Forelimb muscle (tissue), 1 donor: ENCODE measurements at places on chromosomes 5 and 9. TPM values are rescaled to one million over a fixed set of nuclear protein-coding genes. Genes with fewer than 3 reads are reported as not detected.

The SPATA9 gene
- polyA plus RNA-seq, result 1.4 TPM

GRCh38 chr9:71819115-71819739, 50.9 kb upstream of the CEMIP2 start:
- no peak for DNase-seq

The IRX1 gene
- polyA plus RNA-seq, result 0.28 TPM

GRCh38 chr5:132423438-132423898, 54.0 kb downstream of the SLC22A5 start:
- no peak for DNase-seq

The FRRS1L gene
- 1.4 TPM for polyA plus RNA-seq

The ZNF658 gene
- polyA plus RNA-seq, result 6.7 TPM

The FGF1 gene
- 10.6 TPM for polyA plus RNA-seq

The ORM1 gene
- 0.58 TPM for polyA plus RNA-seq

- DNase-seq, result no peak
Measured at GRCh38 chr5:4896328-4896727, 243.8 kb upstream of the ADAMTS16 start.

DNA sequence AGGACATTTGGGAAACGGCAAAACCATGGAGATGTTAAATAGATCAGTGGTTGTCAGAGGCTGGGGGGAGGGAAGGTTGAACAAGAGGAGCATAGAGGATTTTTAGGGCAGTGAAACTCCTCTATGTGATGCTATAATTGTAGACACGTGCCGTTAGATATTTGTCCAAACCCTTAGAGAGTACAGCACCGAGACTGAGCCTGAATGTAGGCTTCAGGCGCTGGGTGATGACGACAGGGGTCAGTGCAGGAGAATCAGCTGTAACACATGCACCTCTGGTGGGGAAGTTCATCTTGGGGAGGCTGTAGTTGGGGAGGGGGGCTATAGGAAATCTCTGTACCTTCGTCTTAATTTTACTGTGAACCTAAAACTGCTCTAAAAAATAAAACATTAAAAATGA, 22.2 kb upstream of the CLPTM1L start:
- DNase-seq, result no peak

DNA sequence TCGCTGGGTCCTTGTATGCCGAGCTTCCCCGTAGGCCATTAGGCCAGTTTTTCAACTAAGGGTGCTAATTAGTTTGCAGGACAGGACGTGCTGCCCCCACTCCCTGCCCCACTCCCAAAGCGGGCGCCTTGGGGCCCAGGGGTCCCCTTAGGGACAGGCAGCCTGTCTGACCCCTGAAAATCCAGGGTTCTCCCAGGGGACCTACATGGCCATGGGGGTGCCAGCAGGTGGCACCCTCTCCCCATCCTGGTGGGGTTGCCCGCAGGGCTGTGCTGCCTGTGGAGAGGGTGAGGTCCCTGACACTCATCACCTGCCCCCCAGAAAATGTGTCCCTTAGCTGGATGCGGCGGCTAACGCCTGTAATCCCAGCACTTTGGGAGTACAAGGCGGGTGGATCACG, 8.5 kb upstream of the CCDC187 start:
- no peak for DNase-seq

The CARD9 gene
- 0.82 TPM for polyA plus RNA-seq

DNA sequence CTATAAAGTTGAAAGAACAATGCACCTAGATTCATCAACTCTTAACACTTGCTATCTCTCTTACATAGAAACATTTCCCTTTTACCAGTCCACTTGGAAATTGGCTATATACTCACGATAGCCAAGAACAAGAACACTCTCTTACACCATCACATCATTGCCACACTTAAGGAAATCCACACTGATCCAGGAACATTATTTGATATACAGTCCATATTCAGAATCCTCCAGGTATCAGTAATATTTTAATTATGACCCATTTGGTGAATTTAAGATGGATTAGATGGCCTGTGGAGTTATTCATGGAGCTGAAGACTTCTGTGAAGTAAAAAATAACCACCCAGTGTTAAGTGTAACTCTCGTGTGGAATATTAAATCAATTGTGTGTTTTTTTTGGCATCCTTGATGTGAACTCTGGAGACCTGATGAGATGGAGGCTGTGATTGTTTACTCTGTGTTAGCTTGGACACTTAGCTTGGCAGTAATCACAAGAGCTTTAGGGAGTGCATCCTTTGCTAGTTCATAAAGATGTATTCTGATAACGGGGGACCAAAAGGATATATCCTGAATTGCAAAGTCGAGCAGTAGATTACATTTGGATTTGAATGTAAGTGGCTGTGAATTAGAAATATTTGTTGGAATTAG, 52.0 kb upstream of the ABL1 start:
- no peak for DNase-seq

The SPOCK1 gene
- 3.4 TPM for polyA plus RNA-seq

The PPIC gene
- 28.0 TPM for polyA plus RNA-seq

DNA sequence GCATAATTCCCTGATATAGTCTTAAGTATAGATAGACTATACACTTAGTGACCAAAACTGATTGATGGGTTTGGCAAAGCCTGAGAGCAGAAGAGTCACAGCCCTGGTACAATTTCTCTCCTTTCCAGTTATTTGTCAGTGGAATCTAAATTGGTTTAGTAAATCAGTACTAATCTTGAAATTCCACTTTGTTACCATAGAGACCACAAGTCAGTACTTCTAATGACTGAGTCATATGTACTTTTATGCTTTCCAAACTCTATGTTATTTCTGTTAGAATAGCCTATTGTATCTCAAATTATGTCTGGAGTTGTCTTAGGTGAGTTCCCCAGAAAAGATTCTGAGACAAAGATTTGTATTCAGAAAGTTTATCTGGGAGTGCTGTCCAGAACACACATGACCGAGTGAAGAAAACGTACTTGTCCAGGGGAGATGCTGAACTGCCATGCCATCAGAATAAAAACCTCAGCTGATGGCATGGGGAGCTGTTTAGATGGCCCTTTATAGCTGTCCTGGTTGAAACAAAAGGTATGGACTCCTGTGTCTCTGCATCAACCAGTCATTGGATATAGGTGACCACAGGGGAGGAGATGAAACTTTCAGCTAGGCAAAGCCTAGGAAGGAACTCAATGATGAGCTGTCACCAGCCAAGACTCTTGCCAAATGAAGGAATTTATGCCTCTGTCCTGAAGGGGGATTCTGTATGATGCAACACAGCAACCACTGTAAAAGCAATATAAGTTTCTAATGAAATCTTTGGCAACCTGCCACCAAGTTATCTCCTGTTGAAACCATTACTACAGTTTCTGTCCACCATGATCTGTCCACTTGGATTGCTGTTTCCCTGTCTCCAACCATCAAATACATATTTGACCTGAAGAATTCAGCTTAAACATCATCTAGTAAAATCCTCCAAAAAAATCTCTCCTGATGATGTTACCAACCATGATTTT, 18.0 kb upstream of the SMC2 start:
- DNase-seq, result no peak

The GCNT4 gene
- polyA plus RNA-seq, result 0.15 TPM

GRCh38 chr9:84327184-84327583, 13.4 kb downstream of the SLC28A3 start:
- DNase-seq, result no peak

GRCh38 chr5:107565791-107566767, 104.7 kb downstream of the EFNA5 start:
- DNase-seq, result no peak

DNA sequence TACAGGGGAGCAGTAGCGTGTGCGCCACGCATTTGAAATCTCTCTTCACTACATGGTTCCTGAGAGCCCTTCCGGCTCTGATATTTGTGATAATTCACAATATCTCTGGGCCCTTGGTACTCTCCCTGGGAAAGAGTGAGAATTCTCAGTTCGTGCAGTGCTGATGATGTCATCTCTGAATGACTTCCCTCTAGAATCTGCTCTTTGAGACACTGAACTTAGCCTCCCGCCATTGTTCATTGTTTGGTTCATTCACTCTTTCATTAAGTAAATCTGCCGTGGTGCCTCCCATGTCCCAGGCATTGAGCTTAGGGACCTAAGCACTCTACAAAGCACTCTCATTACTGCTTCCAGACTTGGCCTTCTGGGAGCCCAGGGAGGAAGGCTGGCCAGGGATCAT, 94.0 kb downstream of the PPARGC1B start:
- DNase-seq, result no peak

DNA sequence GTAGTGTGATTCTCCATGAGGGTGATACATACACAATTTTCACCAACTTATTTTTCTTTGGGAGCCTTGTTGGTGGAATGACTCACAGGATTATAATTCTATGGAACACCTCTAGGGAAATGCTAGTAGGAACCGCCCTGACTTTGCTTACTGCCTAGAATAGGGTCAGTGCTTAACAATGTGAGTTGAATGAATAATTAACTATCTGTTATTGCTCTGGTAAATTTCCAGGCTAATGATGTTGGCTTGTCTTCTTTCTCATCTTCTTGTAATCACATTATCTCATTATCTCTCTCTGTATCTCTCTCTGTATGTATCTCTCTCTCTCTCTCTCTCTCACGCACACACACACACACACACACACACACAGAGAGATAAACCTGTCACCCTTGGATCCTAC, 291.1 kb downstream of the TRIM32 start:
- DNase-seq, result no peak

The HDHD3 gene
- 4.2 TPM for polyA plus RNA-seq

GRCh38 chr9:93081081-93081529, 14.9 kb upstream of the CARD19 start:
- no peak for DNase-seq

The CCL21 gene
- polyA plus RNA-seq, result 9.2 TPM

The ZNF782 gene
- 3.4 TPM for polyA plus RNA-seq
